Activated CD4-positive, CD25-positive, alpha-beta regulatory T cell treated with anti-CD3 and anti-CD28 coated beads, Interleukin-2, amount 50 U/mL, for 72 hours (primary cell): ENCODE measurements at places on chromosomes 11 and 22.

DNA sequence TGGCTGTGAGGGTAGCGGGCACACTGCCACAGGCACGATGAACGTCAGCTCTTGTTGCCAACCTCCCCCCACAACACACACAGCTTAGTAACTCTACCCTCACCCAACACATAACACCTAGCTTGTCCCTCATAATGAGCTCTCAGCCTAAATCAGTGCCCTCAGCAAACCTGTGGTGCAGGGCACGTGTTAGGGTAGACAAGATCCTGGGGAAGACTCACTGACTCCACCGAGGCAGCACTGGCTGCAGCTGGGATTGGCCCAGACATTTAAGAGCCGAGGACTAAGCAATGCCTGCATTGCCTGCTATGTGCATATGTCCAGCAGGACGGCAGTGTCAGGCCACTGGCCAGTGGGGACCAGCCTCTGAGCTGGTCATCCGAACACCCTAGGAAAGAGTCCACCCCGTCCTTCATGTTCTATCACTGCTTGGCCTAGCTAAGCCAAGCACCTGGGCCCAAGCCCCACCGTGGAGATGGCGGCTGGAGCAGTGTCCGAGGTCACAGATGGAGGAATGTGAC is 32.9 kb upstream of the TRIM29 start:
- no peak for DNase-seq

- no peak for DNase-seq
These were observed 32.9 kb downstream of the RBFOX2 start for GRCh38 chr22:35995772-35996171.

- no peak for DNase-seq
These were observed 78.4 kb downstream of the XRRA1 start for GRCh38 chr11:74870485-74870884.

DNA sequence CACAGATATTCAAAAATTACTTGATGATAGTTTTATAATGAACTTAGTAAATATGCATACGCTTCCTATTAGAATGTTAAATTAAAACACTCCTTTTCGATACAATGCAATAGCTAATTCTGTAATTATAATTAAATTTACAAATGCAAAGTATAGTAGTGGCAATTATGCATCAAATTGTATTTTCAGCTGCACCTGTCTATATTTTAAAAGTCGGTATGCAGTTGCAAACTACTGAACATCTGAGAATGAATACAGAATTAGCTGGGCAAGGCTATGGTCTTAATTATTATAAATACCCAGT is 110.4 kb upstream of the ARHGAP42 start:
- DNase-seq = no peak

GRCh38 chr11:62805961-62806441 is 761 bp upstream of the NXF1 start:
- DNase-seq = no peak

DNA sequence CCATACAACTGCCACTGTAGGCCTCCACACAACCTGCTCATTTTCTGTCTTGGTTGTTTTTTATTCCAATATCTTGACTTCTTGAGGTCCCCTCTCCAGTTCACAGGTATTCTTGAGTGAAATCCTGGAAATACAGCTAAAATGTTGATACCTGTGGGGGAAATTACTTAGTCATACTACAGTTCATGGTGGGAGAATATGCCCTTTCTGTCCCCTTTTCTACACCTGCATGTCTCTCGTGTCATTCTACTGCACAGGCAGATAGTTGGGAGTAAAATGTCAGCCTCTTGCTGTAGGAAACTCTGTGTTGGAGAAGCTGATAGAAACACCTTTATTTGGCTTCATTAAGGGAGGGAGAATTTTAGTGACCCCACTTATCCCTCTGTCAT is 4.6 kb downstream of the OOSP4A start:
- DNase-seq = no peak
